ENCODE measurements at places on chromosomes 1 and 21.

GRCh38 chr1:229196404-229197264, 74.3 kb upstream of the RAB4A start:
- DNase-seq = no peak

DNA sequence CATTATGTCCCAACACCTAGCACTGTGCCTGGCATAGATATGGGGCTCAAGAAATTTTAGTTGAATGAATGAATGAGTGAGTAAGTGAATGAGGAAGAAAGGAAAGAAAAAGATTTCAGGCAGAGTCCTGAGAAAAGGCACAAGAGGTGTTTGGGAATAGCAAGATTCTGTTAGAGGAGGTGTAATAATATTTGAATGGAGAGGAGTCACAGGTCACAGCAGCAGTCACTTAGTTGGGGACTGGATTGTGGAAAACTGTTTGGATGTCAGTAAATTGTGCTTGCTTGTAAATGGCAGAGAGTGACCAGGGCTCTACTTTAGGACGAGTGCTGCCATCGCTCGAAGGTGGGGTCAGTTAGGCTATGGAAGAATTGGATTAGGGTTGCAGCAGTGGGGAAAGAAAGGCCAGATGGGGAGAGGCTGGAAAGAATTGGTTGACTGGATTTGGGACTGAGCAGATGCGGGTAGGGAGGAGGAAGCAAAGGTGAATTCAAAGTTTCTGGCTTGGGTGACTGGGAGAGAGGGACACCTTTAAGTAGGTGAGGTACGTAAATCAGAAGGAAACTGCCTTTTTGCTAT, 9.3 kb downstream of the CDC14A start:
- DNase-seq = no peak

GRCh38 chr1:180000575-180000974, 46.0 kb downstream of the CEP350 start:
- DNase-seq = no peak

DNA sequence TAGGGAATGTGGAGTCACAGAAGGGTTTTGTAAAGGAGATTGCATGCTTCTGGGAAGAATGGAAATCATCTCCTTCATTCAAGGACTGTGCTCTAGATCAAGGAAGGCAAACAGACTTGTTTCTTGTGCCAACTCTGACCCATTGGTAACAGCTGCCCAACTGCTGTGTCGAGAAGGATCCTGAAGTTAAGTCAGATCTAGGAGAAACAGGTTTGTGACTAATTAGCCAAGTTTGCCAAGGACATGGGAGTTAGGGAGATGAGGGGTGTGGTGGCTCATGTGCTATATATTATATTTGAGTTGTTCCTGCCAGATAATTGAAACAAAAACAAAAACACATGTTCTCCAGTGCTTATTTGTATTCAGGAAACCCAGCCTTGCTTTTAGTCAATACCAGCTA, 251.2 kb upstream of the USP24 start:
- no peak for DNase-seq
